Naive thymus-derived CD8-positive, alpha-beta T cell (primary cell): ENCODE measurements at places on chromosomes 12 and 14.

- H3K36me3 ChIP-seq: peaks cover 7% of the 10 kb centered on the region
- peaks cover 46% of the 10 kb centered on the region for H3K4me1 ChIP-seq
- H3K27me3 ChIP-seq: no peaks in the 10 kb centered on the region
These were observed 941 bp upstream of the PPP1CC start for GRCh38 chr12:110743571-110744093.

DNA sequence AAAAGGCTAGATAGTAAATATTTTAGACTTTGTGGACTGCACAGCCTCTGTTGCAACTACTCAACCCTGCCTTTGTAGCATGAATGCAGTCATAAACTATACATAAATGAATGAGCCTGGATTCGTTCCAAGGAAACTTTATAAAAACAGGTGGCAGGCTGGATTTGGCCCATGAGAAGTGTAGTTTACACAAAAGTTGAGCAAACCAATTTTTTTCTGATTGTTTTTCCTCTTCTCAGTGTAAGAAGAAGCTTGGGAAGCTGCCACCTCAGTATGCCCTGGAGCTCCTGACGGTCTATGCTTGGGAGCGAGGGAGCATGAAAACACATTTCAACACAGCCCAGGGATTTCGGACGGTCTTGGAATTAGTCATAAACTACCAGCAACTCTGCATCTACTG is 9.5 kb downstream of the OAS1 start:
- no peak overlapping the region for H3K4me3 ChIP-seq
- H3K27me3 ChIP-seq: no peaks in the 10 kb centered on the region
- DNase-seq: no peak

DNA sequence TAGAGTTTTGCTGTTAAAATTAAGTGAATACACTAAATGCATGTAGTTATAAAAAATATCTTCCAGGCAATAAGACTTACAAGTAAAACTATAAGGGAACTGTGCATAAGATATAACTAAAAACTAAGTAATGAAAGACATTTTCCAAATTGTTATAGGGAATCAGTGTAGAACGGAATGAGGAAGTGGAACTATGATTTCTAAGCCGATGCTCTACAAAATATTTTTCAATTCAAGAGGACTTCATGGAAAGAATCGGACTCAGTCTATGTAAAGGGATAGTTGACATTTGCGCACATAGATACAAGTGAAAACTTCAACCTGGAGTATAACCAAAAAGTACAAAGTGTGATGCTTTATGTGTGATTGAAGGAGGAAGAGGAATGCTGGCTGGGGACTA is 40.1 kb upstream of the KIF21A start:
- no peak overlapping the region for H3K27ac ChIP-seq
- H3K4me1 ChIP-seq: no peaks in the 10 kb centered on the region
- no peak overlapping the region for H3K4me3 ChIP-seq

- H3K36me3 ChIP-seq: peaks cover 1% of the 10 kb centered on the region
- H3K27me3 ChIP-seq: no peaks in the 10 kb centered on the region
- H3K27ac ChIP-seq: peak overlapping the region; percentile 93
- peaks cover 52% of the 10 kb centered on the region for H3K4me1 ChIP-seq
These were observed 18.9 kb downstream of the PITPNM2 start for GRCh38 chr12:123131879-123132402.

- no peak overlapping the region for H3K4me3 ChIP-seq
- no peak overlapping the region for H3K27ac ChIP-seq
- DNase-seq: no peak
- H3K27me3 ChIP-seq: no peaks in the 10 kb centered on the region
- peaks cover 6% of the 10 kb centered on the region for H3K4me1 ChIP-seq
These were observed 6.9 kb downstream of the RFC5 start for GRCh38 chr12:118023301-118023860.

DNA sequence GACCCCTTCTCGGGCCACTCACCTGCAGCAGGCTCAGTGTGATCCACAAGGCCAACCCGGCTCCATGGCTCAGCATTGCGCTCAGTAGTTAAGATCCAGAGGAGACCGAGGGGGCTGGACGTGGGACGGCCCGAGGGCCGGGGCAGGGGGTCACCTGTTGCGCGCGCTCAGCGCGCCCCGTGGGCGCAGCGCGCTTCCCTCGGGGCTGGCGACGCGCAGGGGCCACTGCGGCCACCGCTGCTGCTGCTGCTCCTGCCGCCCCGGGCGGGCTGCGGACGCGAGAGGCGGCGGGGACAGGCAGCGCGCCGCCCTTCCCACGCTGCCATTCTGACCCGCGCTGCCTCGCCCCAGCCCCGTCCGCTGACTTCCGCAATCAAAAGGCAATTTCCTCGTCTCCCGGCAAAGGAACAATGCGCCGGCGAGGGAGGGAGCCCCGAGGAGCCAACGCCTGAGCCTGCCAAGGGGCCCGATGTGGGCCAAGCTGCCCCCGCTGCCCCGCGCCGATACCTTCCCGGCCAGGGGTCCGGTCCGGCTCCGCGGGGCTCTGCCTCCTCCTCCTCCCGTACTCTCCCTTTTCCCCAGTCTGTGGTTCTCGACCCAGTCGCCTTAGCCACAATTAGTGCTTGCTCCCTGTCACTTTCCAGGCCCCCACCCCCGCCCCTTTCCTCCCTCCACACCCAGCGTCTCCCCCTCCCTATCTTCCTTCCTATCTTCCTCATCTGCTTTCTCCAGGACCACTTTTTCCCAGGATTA is 27.3 kb downstream of the PTPRB start:
- H3K4me1 ChIP-seq: peaks cover 9% of the 10 kb centered on the region
- DNase-seq: no peak
- peaks cover 43% of the 10 kb centered on the region for H3K27me3 ChIP-seq
- H3K27ac ChIP-seq: no peak overlapping the region
- H3K36me3 ChIP-seq: peaks cover 4% of the 10 kb centered on the region
- H3K4me3 ChIP-seq: no peak overlapping the region

DNA sequence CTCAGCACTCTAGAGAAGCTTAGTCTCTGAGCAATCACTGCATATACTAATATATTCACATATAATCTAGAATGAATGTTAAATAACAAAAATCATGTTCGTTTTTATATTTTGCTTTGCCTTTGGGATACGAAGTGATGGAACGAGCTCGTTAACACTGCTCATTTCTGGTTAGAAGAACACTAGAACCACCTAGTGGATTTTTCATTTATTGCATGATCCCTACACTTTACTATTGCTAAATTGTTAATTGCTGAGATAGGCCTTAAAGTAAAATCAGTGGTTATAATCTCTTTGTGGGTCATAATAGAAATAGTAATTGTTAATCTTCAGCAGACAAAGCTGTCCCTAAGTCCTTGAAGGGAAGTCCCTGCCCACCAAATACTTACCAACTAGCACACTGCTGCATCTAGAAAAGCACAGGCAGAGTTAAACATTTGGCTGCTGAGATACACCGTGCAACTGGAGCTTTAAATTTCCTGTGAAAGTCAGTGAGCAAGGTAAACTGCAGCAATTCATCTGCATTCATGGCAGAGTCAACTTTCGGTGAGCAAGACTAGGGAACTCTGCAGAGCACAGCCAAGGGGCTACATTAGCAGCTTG is 353.7 kb downstream of the APAF1 start:
- peaks cover 13% of the 10 kb centered on the region for H3K27me3 ChIP-seq
- no peak overlapping the region for H3K4me3 ChIP-seq
- H3K4me1 ChIP-seq: no peaks in the 10 kb centered on the region
- H3K36me3 ChIP-seq: no peaks in the 10 kb centered on the region

DNA sequence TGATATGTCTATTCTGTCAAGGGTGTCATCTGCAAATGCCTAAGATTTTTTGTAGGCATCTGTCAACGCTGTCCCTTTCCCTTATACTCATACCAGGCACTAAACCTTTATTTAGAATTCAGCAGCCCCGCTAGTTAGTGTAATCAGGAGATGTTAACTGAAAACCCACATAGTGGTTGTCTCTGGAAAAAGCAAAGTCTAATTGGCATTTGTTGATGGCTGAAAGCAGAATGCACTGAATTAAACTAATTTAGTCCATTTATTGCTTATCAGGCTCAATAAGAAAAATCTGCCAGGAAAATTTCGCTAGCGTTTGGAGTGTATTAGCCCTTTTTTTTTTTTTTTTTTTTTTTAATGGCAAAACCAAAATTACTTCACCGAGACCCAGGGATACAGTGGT is 34.5 kb downstream of the TDP1 start:
- H3K4me1 ChIP-seq: no peaks in the 10 kb centered on the region
- H3K36me3 ChIP-seq: peaks cover 27% of the 10 kb centered on the region

- DNase-seq: peak; percentile 72
- H3K27ac ChIP-seq: peak overlapping the region; percentile 99
- H3K36me3 ChIP-seq: peaks cover 17% of the 10 kb centered on the region
- H3K4me1 ChIP-seq: peaks cover 19% of the 10 kb centered on the region
These were observed 522 bp downstream of the TUBA1A start for GRCh38 chr12:49188201-49188915.

GRCh38 chr12:57898308-57898970 is 42.9 kb upstream of the ATP23 start:
- H3K27me3 ChIP-seq: no peaks in the 10 kb centered on the region
- H3K4me1 ChIP-seq: peaks cover 56% of the 10 kb centered on the region
- H3K36me3 ChIP-seq: no peaks in the 10 kb centered on the region
- peak overlapping the region; percentile 71 for H3K4me3 ChIP-seq
- peak overlapping the region; percentile 95 for H3K27ac ChIP-seq

DNA sequence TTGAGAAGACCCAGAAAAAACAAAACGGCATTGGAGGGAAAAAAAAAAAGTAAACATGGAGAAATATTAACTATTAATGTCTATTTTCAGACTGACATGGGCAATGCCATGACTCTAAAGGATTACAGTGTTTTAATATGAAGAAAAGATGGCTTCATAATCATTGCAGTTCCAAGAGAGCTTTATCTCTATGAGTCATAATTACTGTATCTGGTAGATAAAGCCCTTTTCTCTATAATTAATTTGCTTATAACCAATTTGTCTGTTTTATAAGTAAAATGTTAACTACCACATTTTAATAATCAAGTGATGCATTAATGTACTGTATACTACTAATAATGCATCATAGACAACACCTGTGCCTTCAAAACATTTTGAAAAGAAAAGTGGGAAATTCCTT is 59.7 kb downstream of the CLIP1 start:
- no peak overlapping the region for H3K27ac ChIP-seq
- no peak for DNase-seq
- no peaks in the 10 kb centered on the region for H3K27me3 ChIP-seq
- peaks cover 4% of the 10 kb centered on the region for H3K36me3 ChIP-seq
- H3K4me1 ChIP-seq: no peaks in the 10 kb centered on the region

- H3K27me3 ChIP-seq: no peaks in the 10 kb centered on the region
- no peaks in the 10 kb centered on the region for H3K36me3 ChIP-seq
- no peak overlapping the region for H3K27ac ChIP-seq
- DNase-seq: no peak
These were observed 77.9 kb downstream of the SPTB start for GRCh38 chr14:64801800-64802199.
